ENCODE measurements at places on chromosomes 3 and 15.

DNA sequence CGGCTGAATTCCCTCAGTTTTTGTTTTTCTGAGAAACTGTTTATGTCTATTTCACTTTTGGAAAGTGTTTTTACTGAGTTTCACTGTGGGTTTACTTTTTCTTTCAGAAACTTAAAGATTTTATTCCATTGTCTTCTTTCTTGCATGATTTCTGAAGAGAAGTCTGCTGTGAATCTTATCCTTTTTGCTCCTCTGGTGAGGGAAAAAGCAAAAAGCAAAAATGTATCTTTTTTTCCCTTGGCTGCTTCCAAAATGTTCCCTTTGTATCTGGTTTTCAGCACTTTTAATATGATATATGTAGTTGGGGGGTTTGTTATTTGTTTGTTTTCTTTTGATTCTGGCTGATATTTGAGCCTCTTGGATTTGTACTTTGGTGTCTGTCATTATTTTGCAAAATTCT is 538.0 kb downstream of the GABRG3 start:
- DNase-seq, result no peak

DNA sequence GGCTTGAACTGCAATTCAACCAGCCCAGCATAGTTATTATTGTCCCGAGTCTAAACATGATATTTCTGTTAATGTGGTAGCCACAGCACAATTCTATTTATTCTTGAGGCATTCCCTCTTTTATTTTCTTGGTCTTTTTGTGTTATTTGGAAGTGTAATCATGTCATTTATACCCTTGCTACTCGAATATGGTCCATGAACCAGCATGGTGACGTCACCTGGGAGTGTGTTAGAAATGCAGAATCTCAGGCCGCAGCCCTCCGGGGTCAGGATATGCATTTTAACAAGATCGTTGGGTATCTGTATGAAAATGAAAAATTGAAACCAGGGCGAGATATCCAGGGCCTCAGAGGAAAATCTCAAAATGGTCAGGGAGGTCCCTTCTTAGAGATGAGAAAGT is 165.0 kb upstream of the CTDSPL start:
- DNase-seq, result no peak

DNA sequence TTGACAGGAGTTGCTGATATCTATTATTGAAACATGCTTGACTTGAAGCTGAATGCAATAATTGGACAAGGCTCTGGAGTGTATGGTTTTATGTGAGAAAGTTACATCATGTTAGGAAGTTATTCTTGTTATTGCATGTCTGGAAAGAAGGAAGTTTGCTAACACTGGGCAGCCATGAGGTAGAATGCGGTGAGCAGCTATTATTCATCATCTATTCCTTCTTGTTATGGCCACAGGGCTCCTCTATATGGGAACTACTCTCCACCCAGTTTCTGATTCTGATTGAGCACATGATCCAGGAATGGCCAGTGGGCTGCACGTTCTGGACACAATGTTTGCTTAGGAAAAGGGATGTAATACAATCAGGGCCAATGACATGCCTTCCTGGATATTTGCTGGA is 37.8 kb upstream of the SCN5A start:
- no peak for DNase-seq

- DNase-seq, result no peak
These were observed 4.8 kb downstream of the CHD2 start for GRCh38 chr15:92904722-92905571.

DNA sequence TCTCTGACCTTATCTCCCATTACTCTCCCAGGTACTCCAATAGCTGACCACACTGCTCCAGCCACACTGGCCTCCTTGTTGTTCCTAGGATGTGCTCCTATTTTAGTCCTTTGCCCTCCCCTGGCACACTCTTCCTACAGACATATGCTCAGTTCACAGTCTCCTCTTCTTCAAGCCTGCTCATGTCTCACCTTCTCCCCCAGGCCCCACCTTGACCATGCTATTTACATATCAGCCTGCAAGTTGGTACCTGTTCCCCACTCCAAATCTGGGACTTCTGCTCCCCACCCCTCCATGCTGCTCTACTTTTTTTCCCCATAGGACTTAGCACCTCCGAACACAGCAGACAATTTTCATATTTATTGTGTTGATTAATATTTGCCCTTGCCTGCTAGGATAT is 84.9 kb upstream of the BCL6 start:
- no peak for DNase-seq

DNA sequence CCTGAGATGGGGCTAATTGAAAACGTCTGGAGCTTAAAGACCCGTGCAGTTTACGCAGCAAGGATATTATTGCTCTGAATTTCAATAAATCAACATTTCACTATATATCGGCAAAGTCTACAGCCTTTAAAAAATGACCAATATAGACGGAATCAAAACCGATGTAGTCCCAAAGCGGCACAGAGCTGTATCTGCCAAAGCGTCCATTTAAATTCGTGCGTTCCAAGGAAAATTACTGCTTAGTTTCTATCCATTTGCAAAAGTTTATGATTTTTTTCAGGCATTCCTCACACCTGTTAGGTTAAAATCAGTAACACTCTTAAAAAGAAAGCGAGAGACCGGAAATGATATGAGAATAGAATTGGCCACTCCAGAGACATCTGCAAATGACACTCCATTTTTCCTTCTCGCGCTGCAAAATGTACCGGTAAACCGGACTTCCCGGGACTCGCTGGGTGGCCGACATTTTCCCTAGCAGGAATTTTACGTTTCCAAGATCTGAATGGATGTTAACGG is 777 bp upstream of the EIF4A2 start:
- DNase-seq, result no peak

- no peak for DNase-seq
These were observed 338.0 kb downstream of the SHQ1 start for GRCh38 chr3:72510247-72510646.

GRCh38 chr3:126275620-126275904 is 81.6 kb downstream of the KLF15 start:
- DNase-seq, result no peak

GRCh38 chr3:118809696-118810498 is 224.7 kb downstream of the IGSF11 start:
- DNase-seq, result no peak

- no peak for DNase-seq
These were observed 9.7 kb downstream of the TTC23 start for GRCh38 chr15:99239545-99240198.

- DNase-seq, result no peak
These were observed 55.4 kb downstream of the KLF13 start for GRCh38 chr15:31381801-31382712.

- no peak for DNase-seq
These were observed 92.0 kb downstream of the PLXNA1 start for GRCh38 chr3:127074900-127075360.

- no peak for DNase-seq
These were observed 277.9 kb upstream of the NR2F2 start for GRCh38 chr15:96052572-96053030.

- DNase-seq, result no peak
These were observed 4.8 kb downstream of the ADAMTSL3 start for GRCh38 chr15:83658430-83659416.

- no peak for DNase-seq
These were observed 10.5 kb upstream of the ACSBG1 start for GRCh38 chr15:78244893-78245292.

DNA sequence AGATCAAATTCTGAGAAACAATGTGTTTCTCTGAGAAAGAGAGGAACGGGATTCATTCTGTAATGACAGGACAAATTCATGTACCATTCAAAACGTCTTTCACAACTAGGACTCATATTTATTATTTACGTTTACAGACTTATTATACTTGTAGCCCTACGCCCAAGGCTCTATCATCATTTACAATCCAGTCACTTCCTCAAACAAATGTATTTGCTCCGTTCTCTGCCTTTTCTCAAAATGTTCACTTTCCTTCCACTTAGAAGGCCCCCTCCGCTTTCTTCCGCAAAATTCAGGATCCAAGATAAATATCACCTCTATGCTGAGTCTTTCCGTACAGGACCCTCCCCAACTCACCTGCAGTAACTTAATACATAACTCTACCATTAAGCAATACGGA is 745 bp downstream of the RSL24D1 start:
- no peak for DNase-seq

DNA sequence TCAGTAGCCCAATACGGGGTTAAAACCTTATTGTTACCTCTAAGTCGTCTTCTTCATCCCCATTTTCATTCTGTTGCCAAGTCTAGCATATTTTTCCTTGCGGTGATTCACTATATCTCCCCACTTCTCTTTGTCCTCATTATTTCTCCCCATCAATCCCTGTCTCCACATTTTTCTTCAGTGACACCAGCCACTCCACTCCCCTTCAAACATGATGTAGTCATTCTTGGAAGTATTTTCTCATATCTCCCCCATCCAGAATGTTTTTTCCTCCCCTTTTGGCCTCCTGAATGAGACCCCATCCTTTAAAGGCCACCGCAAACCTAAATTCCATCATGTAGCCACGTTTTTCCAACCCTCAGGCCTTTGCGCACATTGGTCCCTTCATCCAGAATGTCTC is 105.9 kb downstream of the TOP2B start:
- DNase-seq, result no peak

- no peak for DNase-seq
These were observed 32.6 kb upstream of the FRG2C start for GRCh38 chr3:75631541-75631940.

DNA sequence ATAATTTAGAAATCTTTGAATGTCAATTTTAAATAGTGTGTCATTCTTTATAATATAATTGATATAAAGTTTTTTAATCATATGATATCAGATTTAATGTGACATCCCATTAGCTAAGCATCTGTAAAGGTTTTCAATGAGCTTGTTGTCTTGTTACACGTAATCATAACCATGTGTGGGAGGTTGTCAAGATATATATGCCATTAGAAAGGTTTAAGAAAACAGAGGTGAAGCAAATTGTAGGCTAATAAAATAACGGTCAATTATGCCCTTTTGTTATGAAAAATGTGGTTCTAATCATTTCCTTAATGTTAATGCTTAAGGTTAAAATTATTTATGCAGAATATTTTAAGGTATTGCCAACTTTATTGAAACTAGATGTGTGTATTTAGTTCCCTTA is 56.3 kb downstream of the RSRC1 start:
- DNase-seq, result no peak

GRCh38 chr3:197028728-197029510 is 698 bp downstream of the MELTF start:
- no peak for DNase-seq

DNA sequence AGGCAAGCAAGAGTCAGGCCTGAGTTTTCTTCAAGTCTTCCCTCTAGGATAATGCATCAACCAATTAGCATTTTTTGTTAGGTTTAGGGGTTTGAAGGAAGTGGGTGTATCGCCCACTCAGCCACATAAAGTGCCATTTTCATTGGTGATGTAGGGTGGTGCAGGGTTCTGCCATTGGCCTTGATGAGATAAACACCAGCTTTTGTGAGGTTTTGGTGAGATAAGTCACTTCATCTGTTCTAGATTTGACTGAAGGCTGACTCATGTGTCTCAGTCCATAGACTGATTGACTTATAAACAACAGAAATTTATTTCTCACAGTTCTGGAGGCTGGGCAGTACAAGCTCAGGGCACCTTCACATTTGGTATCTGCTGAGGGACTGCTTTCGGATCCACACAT is 84.5 kb upstream of the C3orf80 start:
- no peak for DNase-seq

GRCh38 chr3:188092648-188093047 is 61.3 kb upstream of the LPP start:
- DNase-seq, result no peak

- no peak for DNase-seq
These were observed 9.1 kb downstream of the LIPC start for GRCh38 chr15:58440922-58441321.

- DNase-seq, result no peak
These were observed 21.9 kb downstream of the KLHL6 start for GRCh38 chr3:183533412-183534132.

DNA sequence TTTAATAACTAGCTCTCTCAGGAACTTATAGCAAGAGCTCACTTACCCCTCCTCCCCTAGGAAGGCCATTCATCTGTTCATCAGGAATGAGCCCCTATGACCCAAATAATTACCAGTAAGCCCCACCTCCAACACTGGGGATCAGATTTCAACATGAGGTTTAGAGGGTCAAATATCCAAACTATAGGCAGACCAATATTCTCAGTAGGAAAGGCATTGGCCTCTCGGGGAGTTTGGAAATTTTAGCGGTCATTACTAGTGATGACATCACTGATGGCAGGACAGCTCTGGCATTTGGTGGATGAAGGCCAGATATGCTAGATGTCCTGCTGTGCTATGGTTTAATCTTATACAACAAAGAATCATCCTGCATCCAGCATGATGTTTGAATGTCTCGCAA is 15.2 kb upstream of the CD47 start:
- DNase-seq, result no peak

- no peak for DNase-seq
These were observed 81.8 kb downstream of the CLASP2 start for GRCh38 chr3:33636125-33636850.

- no peak for DNase-seq
These were observed 51.3 kb downstream of the SUSD5 start for GRCh38 chr3:33167284-33167683.

- DNase-seq, result no peak
These were observed 508 bp upstream of the SMAD6 start for GRCh38 chr15:66701422-66702034.

DNA sequence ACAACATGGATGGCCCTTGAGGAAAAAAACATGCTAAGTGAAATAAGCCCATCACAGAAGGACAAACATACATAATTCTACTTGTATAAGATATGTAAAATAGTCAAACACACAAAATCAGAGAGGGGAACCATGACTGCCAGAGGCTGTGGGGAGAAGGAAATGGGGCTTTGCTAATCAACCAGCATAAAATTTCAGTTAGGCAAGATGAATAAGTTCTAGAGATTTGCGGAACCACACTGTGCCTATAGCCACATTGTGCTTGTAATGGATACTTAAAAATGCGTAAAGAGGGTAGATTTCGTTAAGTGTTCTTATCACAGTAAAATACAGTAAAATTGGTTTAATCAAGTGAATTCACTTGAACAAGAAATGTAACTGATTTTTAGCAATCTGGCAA is 33.7 kb upstream of the SPTBN5 start:
- DNase-seq, result no peak

DNA sequence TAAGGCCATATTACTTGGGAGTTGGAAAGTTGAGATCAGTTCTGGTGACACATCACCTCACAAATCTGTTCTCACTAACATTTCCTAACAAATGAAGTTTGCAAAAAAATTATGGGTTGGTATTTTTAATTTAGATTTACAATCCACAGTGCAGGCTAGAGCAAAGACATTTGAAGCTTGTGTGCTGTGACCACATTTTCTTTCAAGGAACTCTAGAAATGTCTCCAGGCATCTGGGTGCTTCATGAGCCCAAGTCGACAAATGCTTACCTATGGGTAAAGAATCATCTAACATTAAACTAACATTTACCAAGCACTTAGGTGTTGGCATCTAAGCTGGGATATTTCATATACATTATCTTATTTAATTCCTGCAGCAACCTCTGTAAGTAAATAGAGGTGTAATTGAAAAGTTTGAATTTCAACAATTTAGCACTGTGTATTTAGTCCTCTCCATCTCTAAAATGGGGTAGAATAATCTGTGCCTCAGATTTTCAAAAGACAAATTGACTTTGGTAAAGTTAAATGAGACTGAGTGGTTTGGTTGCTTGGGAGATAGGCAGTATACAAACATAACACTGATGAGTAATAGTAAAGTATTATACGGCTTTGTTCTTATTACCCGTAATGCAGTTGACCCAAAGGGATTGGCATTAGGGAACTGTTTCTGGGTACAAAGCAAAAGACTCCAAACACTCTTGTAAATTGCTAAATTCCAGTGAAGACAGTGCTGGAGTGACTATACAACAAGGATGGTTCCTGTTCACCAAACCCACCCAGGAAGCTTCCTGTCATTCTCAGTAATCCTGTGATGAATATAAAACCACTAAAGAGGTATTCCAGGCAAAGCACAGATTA is 162.5 kb downstream of the TPRG1 start:
- DNase-seq, result no peak
